ENCODE measurements at places on chromosomes 4 and X.

DNA sequence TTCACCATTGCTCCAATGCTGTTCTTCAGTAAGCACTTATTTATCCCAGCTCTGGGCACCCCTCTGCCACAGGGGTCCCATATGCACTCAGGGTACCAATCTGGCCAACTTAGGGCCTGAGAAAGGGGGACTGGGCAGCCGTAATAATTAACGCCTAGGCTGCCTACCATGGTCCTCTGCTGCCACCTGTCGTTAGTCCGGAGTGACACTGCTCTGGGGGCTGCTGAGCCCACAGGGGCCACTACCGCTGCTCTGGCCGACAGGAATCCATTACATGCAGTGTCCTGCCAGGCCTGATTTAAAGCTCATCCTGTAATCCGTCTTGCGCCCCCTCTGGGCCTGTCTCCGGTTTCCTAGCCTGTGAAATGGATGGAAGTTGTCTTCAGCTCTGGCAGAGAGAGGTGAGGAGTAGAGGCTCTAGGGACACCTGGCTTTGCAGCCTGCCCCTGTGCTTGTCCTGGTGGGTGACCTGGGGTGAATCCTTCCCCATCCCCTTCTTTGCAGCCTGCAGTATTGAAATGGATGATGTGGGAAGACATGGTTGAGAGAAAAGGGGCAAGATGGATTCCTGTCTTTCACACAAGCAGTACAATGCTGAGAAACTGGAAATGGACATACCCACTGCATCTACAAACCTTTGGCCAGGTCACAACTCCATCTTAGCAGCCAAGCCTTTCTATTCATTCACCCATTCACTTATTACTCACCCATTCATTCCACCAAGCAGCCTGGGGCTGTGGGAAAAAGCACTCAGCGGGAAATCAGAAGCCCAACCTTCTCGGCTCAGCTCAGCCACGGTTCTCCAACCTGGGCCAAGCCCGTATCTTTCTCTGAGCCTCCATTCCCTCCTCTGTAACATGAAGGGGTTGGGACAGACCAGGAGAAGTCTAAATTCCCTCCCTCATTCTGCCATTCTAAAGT is 116.3 kb upstream of the NALF2 start:
- peak; percentile 13 for DNase-seq

DNA sequence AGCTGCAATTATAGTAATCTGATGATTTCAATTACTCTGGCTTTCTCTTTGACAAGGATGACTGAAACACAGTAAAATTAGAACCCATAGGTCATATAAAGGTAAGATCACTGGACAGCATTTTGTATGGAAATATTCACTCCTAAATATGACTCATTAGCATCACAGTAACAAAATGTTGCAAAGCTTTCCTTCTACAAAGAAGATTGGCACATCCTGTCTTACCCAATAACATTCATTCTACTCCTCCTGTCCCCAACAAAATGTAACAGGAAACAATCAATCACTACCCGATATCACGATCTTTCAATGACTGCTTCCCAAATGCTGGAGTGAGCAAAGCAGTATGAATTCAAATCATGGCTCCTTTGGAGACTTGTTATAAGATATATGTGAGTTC is 95.3 kb downstream of the FANCB start:
- DNase-seq, result no peak

GRCh38 chr4:11286533-11286932 is 142.2 kb downstream of the HS3ST1 start:
- DNase-seq, result no peak

DNA sequence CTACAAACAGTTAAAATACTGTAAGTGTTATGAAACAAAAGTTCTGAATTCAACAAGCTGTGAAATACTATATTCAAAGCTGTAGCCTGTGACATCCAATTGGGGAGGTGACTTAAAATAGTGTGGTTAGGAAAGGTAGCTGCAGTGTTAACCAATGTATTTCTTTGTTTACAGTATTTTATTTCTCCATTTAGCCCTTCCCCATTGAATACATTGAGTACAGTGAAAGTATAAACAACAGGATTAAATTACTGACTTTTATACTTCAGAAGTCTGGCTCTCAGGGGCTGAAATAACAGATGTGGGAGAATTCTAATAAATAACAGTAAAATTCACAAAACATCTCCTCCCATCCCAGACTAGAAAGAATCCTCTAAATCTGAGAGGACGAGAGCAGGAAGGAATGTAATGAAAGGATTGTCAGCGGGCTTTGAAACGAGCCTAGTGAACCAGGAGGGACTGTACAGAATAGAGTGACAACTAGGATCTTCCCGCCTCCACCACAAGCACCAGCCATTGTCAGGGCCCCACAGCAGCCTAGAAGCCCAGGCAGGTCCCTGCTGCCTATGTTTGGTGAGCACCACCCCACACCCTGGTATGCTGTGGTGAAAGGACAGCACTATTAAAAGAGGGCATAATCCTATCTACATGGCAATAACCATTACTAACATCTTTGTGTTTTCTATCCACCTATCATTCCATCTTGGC is 73.7 kb downstream of the SPCS3 start:
- no peak for DNase-seq

DNA sequence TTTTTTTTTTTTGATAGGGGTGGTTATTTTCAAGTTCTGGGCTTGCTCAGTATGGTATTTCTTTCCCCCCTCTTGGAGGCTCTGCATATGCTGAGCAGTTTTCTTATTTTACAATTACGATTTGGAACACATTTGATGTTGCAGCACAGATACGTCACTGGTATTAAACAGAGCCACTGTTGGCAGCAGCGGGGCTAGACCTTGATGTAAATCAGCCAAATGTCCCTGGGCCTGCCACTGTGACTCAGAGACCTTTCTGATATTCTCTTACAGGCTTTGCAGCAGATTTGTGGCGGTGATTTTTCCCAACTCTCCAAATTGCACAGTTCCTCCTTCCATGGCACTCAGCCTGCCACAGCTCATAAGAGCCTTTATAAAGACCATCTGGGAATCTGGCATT is 81.1 kb downstream of the VMA21 start:
- DNase-seq, result no peak

DNA sequence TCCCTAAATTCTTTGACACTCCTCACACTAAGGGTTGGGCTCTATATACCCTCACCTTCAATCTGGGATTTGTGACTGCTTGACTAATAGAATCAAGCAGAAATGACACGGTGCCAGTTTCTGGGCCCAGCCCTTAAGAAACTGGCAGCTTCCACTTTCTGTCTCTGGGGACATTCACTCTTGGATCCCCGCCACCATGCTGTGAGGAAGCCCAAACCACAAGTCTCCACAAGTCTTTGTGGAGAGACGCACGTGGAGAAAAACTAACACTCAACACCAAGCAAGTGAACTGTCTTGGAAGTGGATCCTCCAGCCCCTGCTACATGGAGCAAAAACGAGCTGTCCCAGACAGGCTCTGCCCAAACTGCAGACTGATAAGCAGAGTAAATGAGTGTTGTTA is 1.1 kb upstream of the EDNRA start:
- no peak for DNase-seq

- peak; percentile 22 for DNase-seq
Observed at GRCh38 chr4:958696-959337, 14.6 kb downstream of the DGKQ start.

GRCh38 chrX:49862093-49862492 is 17.2 kb upstream of the USP27X start:
- DNase-seq, result no peak

GRCh38 chrX:103477496-103477895 is 41.8 kb downstream of the RAB40A start:
- DNase-seq, result no peak

DNA sequence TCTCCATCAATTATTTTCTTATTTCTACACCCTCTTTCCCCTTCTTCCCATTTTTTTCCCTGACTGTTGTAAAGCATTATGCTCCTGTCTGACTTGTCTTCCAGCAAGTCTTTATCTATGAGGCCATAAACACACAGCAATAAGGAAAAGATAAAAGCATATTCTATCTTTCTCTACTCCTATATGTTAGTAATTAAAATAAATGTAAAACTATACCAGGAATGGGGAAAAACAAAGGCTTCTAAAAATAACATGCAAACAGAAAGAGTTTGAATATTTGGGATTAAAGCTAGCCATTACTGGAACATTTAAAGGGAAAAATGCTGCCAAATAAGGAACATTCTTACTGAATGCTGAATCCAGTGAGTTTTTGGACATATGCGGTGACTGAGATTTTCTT is 471.7 kb upstream of the HS3ST1 start:
- no peak for DNase-seq

DNA sequence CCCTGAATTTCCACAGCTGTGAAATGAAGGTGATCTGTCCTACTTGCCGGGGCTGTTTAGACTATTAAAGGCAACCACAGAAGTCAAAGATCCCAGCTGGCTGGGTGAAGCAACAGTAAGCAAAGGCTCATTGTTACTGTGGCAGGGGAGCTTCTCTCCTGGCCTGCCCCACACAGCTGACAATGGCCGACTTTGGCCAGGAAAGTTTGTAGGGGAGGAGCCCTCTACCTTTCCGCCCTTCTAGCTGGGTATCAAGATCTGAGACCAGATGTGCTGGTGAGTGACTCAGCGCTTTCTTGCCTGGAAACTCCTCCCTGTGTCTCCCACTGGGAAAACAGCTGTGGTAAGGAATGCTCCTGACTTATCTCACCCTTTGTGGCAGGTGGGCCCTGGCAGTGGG is 21.1 kb downstream of the RASSF6 start:
- no peak for DNase-seq

- DNase-seq, result no peak
Observed at GRCh38 chr4:93810340-93810992, 18.1 kb upstream of the ATOH1 start.

GRCh38 chrX:140507982-140508305 is 3.1 kb upstream of the SOX3 start:
- peak; percentile 22 for DNase-seq

DNA sequence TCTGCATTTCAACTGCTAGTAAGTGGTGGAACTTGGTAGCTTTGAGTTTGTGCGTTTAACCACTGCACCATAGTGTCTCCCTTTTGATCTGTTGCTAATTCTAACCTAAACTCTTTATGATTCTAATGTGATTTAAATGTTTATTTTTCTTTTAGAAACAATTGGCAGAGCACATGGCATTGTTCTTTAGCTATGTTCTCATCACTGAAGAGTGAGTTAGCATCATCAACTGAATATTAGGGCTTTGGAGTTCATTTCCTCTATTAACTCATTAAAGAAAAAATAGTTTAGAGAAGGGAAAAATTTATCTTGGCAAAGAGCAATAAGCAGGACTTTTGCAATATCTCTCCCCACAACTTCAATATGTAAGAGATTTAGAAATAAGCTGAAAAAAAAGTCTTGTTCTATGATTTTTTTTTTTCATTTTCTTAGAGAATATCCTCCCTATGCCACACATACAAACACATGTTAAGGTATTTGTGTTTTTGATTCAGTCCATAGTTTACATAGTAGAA is 25.7 kb downstream of the CPEB2 start:
- no peak for DNase-seq

DNA sequence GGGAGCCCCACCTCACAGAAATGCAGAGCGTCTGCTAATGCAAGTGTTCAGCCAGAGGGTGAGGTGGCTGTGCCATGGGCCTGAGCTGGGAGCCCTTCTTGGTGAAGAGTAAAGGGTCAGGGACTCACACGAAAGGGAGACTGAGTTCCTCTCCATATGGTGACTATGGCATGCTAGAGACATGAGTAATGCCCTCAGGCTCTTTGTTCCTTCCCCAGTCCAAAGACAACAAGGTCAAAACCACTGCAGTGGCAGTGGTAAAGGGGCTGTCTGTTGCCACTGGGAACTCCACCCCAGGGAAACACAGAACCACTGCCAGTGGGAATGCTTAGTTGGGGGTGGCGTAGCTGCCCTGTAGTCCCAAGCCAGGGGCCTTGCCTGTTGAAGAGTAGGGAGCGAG is 22.4 kb downstream of the RAB40AL start:
- DNase-seq, result no peak

- DNase-seq, result peak; percentile 68
Observed at GRCh38 chr4:40722576-40723161, 27.1 kb upstream of the NSUN7 start.

GRCh38 chrX:85897362-85898126 is 149.8 kb downstream of the CHM start:
- DNase-seq, result no peak

GRCh38 chrX:121356850-121357171 is 309.4 kb downstream of the GLUD2 start:
- DNase-seq, result no peak

DNA sequence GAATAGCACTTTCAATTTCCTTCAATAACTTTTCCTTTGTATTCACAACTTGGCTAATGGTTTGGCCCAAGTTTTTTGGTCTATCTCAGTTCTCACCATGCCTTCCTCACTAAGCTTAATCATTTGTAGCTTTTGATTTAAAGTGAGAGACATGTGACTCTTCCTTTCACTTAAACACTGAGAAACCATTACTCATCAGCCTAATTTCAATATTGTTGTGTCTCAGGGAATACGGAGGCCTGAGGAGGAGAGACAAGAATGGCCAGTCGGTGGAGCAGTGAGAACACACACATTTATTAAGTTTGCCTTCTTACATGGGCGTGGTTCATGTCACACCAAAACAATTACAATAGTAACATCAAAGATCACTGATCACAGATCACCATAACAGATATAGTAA is 56.7 kb downstream of the TSPAN5 start:
- DNase-seq, result no peak

GRCh38 chr4:154739111-154739510 is 4.7 kb upstream of the LRAT start:
- no peak for DNase-seq

- no peak for DNase-seq
Observed at GRCh38 chrX:17020356-17020755, 73.9 kb downstream of the REPS2 start.

GRCh38 chrX:45198301-45198700 is 2.4 kb downstream of the DIPK2B start:
- no peak for DNase-seq

GRCh38 chr4:48295116-48295515 is 25.5 kb upstream of the TEC start:
- DNase-seq, result no peak

DNA sequence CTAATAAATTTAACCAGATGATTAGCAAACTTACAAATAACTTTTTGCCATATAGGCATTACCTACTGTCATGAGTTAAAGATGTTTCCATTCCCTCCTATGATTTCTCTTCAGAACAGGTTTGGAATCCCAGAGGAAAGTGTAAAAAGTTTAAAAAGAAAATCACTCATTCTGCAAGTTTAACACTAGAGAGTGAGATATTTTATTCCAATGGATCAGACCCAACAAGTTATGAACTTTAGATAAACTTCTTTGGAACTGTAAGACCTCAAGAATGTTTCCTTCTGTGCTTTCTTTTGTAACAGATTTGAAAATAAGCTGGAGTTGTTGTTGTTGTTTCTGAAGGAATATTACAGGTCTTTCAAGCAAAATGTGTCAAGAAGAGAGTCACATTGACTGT is 51.6 kb downstream of the PPP3CA start:
- no peak for DNase-seq

- DNase-seq, result no peak
Observed at GRCh38 chr4:82652062-82652461, 90.3 kb upstream of the TMEM150C start.

- no peak for DNase-seq
Observed at GRCh38 chr4:71833232-71833900, 49.5 kb upstream of the GC start.

- no peak for DNase-seq
Observed at GRCh38 chrX:103431316-103431715, 55.0 kb downstream of the BEX3 start.

- no peak for DNase-seq
Observed at GRCh38 chr4:142085513-142086292, 449.3 kb downstream of the IL15 start.

- DNase-seq, result peak; percentile 93
Observed at GRCh38 chr4:86895692-86896488, 3.7 kb upstream of the C4orf36 start.

Measured in pons (tissue), 1 donor.